ENCODE measurements at places on chromosomes 7 and 10. TPM values are rescaled to one million over a fixed set of nuclear protein-coding genes. Genes with fewer than 3 reads are reported as not detected.

DNA sequence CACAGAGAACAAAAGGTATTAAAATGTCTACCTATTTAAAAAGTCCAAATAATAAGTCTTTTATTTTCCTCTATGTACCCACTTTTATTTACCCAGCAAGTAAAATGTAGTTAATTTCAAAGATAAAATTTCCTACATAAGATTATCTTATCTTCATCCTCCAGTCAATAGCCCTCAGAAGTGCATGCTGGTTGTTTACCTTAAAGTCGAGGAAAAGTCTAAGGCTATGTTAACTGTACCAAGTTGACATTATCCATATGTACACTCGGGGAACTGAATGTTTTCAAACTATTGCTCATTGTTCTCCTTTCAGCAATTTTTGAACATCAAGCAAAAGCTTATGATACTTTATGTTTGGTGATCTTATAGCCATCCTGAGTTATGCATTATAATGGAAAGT is 24.1 kb upstream of the LIPF start:
- DNase-seq: no peak

DNA sequence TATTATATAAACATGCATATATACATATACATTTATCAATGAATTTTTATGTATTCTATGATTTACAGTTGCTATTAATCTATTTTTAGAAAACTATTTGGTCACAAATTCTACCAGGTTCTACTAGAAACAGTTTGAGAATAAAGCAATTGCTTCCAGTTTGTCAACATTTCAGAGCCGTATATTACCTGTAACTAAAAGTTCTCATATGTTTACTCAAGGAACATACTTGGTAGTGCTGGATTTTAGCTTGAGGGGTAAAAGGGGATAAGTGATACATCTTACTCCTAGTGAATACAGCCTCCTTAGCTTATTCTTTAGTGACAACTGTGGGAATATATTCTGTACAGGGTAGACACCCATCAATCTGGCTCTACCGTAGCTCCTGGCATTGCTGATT is 1590.5 kb upstream of the LRRTM3 start:
- DNase-seq: no peak

- DNase-seq: no peak
Measured at GRCh38 chr7:119572132-119572531, 700.8 kb upstream of the KCND2 start.

DNA sequence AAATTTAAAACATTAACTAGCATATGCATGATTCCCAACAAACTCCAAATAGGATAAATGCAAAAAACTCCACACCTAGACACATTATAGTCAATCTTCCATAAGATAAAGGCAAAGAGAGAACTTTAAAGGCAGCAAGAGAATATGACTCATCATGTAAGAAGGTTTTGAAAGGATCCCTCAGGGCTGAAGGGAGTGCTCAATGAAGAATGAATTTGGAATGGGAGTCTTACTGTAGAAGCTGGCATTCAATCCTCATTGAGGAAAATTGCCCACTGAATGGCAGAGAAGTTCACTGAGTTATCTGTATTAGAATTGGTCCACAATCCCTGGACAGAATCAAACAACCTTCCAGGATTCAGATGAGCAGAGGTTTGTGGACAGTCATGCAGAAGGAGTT is 26.1 kb upstream of the ZNF365 start:
- no peak for DNase-seq

DNA sequence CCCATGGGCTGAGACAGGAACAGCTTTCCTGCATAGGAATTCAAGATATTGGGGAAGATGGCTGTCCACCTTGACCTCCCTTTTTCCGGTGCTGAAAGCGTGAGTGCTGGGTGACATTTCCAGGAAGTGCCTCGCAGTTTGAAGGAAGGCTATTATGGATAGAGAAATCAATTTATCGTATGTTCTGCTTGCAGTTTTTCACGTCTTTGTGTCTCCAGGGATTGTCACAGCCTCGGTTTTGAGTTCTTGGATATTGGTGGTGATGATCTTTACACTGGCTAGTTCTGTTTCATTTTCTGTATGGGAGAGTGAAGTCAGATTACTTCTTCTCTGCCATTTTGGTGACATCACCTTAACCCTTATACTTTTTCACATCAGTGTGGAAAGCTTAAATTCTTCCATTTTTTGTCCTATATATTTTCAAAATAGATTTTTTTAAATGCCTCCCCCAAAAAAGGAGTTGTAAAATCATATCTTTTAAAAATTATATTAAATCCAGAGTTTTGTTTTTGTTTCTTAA is 102.5 kb upstream of the APBB1IP start:
- no peak for DNase-seq

GRCh38 chr7:151671514-151671913 is 151.8 kb upstream of the RHEB start:
- DNase-seq: no peak

DNA sequence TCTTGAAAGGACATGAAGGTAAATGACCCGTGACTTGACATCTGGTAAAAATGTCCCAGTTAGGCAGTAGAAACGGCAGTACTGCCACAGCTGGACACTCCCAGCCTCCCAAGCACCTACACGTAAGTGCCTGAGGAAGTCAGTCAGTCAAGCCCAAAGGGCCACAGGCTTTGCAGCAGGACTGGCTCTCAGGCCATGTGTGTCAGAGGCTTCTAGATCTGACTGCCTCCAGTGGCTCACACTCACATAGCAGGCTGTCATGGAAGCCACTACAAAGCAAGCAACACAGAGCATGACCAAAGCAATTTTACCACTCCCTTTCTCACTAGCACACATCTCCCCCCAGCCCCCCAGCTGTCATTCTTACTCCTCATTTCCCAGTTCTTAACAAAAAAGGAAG is 17.8 kb upstream of the CCNJ start:
- DNase-seq: no peak

- no peak for DNase-seq
Measured at GRCh38 chr10:100345570-100346330, 1.3 kb upstream of the SCD start.

DNA sequence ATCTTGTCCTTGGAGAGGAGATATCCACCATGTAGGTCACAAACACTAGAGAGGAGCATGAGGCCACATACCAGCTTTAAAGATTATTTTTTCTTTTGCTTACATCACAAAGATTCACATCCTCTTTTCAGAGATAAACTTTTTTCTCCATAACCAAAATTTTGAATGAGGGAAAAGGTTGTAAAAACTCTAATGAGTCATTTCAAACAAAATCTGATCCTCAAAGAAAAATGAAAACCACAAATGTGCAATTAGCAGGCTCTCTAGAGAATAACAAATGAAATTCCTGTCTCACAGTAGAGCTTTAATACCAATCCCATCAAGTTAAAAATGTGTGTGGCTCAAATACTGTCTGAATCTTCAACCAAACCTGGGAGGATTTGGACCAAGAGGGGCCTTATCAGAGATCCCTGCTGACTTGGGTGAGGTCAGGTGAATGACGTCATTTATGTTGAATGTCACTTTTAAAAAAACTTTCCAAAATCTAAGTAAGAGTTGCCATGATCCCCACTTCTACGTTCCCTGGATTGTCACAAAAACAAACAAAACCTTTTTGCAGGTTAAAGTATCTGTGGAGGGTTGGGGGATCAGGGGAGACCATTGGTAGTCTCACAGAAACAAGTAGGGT is 261.5 kb upstream of the NPSR1 start:
- no peak for DNase-seq

GRCh38 chr10:23975431-23975830 is 233.5 kb upstream of the KIAA1217 start:
- DNase-seq: no peak

- no peak for DNase-seq
Measured at GRCh38 chr10:5504146-5505072, 5.0 kb upstream of the CALML5 start.

DNA sequence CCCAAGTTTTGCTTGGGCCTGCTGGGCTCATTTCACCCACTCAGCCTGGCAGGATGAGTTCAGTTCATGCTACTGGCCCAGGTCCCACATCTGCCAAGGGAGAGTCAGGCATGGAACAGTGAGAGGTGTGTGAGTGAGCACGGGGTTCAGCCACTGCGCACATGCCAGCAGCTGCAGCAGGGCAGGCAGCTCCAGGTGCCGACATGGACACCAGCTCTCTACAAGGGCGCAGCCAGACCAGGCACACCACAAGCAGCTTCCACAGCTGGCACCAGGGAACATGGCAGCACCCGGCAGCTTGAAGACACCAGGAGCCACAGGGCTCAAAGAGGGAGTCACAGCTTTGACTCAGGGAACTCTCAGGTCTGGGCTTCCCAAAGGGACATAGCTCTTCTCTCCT is 938.0 kb downstream of the SORCS3 start:
- no peak for DNase-seq

ATRNL1 gene
- total RNA-seq: 4.0 TPM

MKI67 gene
- 72.8 TPM for total RNA-seq

SHH gene
- 1.1 TPM for total RNA-seq

CCDC146 gene
- 8.8 TPM for total RNA-seq
